GM12878 (cell line): ENCODE measurements at places on chromosomes 16 and 17. TPM values are rescaled to one million over a fixed set of nuclear protein-coding genes. Genes with fewer than 3 reads are reported as not detected.
A peak's percentile ranks its signal among the peaks of the same experiment; 100 is the strongest.

GRCh38 chr16:56298116-56298515 is 106.8 kb downstream of the GNAO1 start:
- H3K36me3 ChIP-seq = no peaks in the 10 kb centered on the region
- no peaks in the 10 kb centered on the region for H3K4me1 ChIP-seq
- H3K27me3 ChIP-seq = no peaks in the 10 kb centered on the region
- H3K27ac ChIP-seq = no peak overlapping the region
- H3K4me3 ChIP-seq = no peak overlapping the region

DNA sequence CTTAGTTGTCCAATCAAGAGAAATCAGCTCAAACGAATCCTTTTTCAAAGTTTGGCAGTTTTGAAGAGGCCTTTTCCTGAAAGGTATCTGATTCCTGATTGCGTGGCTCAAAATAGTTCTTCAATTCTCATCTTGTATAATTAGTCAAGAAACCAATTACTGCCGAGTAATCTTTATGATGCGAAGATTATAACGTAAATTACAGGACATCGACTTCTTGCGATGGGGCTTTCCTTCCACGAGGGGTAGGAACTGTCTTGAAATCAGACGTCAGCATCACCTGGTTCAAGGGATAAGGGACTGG is 644 bp upstream of the ARL2BP start:
- no peaks in the 10 kb centered on the region for H3K27me3 ChIP-seq
- H3K4me1 ChIP-seq = peaks cover 21% of the 10 kb centered on the region
- peaks cover 7% of the 10 kb centered on the region for H3K36me3 ChIP-seq
- H3K27ac ChIP-seq = peak overlapping the region; percentile 75
- DNase-seq = no peak

The IGSF6 gene
- total RNA-seq = 0.85 and 1.2 TPM in 2 replicates

DNA sequence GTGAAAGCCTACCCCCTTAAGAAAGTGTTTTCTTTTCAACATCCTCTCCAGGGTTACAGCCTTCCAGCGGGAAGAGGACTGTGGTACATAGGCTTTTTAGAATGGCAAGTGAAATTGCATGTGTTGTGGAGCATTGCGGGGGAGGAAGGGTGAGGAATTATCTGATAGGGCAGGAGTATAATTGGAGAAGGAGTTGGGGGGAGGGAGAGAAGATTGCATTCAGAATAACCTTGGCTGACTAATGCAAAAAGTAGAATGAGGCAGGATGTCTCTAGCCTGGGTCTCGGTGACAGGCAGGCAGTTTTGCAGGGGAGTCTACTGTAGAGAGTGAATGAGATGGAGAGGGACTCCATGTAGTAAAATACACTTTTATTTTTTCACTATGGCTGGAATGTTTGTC is 2.4 kb upstream of the CDH8 start:
- H3K27me3 ChIP-seq = no peaks in the 10 kb centered on the region
- H3K4me1 ChIP-seq = no peaks in the 10 kb centered on the region
- H3K36me3 ChIP-seq = no peaks in the 10 kb centered on the region
- no peak overlapping the region for H3K4me3 ChIP-seq

DNA sequence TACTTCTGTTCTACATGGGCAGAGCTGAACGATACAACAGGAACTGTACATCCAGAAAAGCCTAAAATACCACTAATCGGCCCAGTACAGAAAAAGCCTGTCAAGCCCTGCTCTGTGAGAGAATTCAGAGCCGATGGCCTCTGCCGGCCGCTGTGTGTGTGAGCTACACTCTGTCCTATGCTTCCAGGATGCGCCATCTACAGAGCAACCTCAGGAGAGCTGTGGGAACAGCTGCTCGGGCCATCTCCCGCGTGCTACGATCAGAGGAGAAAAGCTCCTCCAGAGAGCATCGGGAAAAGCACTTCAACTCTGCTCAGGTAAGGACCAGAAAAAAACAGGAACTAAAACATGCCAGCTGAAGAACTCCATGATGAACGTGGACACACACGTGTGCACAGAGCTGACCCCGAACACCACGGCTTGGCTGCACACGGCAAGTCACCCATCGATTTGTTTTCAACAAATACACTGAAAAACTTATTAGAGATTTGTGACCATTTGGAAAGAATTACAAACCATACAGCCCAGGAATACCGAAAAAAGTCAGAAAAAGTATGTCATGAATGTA is 115.9 kb downstream of the ANKRD11 start:
- no peaks in the 10 kb centered on the region for H3K27me3 ChIP-seq
- H3K27ac ChIP-seq = no peak overlapping the region
- DNase-seq = no peak
- H3K36me3 ChIP-seq = peaks cover 18% of the 10 kb centered on the region

- H3K36me3 ChIP-seq = no peaks in the 10 kb centered on the region
- no peak for DNase-seq
- H3K4me1 ChIP-seq = no peaks in the 10 kb centered on the region
- no peak overlapping the region for H3K27ac ChIP-seq
- no peak overlapping the region for H3K4me3 ChIP-seq
Measured at GRCh38 chr16:29905668-29906067, 5.4 kb downstream of the ASPHD1 start.

- no peak overlapping the region for H3K27ac ChIP-seq
- H3K27me3 ChIP-seq = no peaks in the 10 kb centered on the region
- no peak for DNase-seq
Measured at GRCh38 chr17:43846221-43846712, 709 bp upstream of the CD300LG start.

DNA sequence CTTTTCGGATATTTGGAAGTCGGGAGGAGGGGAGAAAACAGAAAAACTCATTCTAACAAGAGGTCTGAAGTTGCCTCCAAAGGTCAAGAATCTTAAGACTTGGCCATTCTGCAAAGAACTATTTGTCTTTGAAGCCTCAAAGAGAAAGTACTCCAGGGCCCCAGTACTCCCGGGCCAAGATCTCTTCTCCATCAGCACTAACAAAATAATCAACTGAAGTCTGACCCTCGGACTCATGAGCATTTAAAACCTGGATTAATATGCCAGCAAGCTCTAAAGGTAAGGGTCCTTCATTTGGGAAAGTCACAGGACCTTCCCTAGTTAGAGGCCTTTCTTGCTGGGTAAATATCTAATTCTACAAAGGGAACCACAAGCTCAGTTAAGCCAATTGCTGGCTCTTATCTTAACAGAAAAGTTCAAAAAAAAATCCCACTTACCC is 4.5 kb downstream of the AXIN2 start:
- H3K27me3 ChIP-seq = no peaks in the 10 kb centered on the region
- no peak overlapping the region for H3K27ac ChIP-seq
- DNase-seq = no peak
- peak overlapping the region; percentile 49; the same call in 1 of the 2 replicates for H3K4me3 ChIP-seq
- no peaks in the 10 kb centered on the region for H3K36me3 ChIP-seq
- H3K4me1 ChIP-seq = peaks cover 4% of the 10 kb centered on the region; the same call in 1 of the 2 replicates

DNA sequence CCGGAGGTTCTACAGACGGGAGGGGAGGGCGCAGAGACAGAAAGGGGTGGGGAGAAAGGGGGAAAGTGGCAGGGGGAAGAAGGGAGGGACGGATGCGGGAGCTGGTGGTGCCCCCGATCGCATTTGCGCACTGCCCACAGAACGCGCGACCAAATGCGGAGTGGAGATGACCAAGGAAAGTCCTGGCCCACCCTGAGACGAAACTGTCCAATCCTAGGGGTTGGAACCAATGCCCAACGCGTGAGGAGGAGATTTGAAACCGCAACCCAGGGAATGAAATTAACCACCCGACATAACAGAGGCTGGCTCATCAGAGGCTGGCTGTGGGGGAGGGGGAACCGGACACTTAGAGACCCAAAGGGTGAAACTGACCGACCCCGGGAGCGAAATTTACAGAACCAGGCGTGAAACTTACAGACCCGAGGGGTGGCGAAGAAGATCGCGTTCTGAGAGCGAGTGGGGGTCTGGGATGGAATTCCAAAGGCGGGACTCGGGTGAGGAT is 1.4 kb downstream of the HES7 start:
- peaks cover 9% of the 10 kb centered on the region for H3K27me3 ChIP-seq
- no peak for DNase-seq
- peaks cover 41% of the 10 kb centered on the region for H3K4me1 ChIP-seq
- H3K4me3 ChIP-seq = peak overlapping the region; percentile 99

DNA sequence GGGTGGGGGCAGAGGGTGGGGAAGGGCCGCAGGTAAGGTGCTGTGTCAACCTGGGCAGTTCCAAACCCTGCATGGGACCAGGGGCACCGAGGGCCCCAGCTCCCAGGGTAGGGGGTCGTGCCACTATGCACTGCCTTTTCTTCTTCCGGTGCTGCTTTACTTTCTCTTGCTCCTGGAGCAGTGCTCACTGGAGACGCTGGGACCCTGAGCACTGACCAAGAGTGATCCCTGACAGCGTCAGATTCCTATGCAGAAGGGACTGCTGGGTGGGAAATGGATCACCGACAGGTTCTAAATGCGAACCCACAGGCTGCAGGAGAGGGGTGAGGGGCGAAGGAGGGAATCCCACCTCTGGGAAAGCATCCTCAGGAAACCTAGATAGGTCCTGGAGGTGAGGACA is 470.1 kb downstream of the SOX9 start:
- no peak overlapping the region for H3K27ac ChIP-seq
- H3K4me1 ChIP-seq = no peaks in the 10 kb centered on the region
- H3K36me3 ChIP-seq = no peaks in the 10 kb centered on the region
- no peak overlapping the region for H3K4me3 ChIP-seq
- no peaks in the 10 kb centered on the region; the same call in 1 of the 2 replicates for H3K27me3 ChIP-seq

DNA sequence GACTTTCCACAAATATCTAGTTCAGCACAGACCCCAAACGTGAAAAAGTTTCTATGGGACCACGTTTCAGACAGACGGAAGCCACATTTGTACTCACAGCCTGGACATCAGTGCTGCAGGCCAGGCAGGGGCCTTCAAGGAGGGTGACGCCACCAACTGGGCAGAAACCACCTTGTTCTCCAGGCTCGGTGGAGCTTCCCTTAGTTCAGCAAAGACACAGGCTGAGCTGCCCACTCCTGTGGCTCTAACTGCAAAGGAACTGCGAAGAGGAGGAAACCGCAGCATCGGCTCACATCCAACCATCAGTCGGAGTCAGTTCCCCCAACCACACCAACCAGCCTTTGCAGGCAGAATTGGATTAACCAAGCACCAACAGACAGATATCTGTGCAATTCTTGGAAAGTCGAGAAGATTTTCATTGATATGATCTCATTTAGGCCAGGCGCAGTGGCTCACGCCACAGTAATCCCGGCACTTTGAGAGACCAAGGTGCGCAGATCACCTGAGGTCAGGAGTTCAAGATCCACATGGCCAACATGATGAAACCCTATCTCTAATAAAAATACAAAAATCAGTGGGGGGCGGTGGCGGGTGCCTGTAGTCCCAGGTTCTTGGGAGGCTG is 73.3 kb upstream of the CNEP1R1 start:
- H3K4me1 ChIP-seq = no peaks in the 10 kb centered on the region
- no peak for DNase-seq
- no peaks in the 10 kb centered on the region; the same call in 1 of the 2 replicates for H3K27me3 ChIP-seq
- no peak overlapping the region for H3K4me3 ChIP-seq
- no peak overlapping the region for H3K27ac ChIP-seq
- no peaks in the 10 kb centered on the region for H3K36me3 ChIP-seq

DNA sequence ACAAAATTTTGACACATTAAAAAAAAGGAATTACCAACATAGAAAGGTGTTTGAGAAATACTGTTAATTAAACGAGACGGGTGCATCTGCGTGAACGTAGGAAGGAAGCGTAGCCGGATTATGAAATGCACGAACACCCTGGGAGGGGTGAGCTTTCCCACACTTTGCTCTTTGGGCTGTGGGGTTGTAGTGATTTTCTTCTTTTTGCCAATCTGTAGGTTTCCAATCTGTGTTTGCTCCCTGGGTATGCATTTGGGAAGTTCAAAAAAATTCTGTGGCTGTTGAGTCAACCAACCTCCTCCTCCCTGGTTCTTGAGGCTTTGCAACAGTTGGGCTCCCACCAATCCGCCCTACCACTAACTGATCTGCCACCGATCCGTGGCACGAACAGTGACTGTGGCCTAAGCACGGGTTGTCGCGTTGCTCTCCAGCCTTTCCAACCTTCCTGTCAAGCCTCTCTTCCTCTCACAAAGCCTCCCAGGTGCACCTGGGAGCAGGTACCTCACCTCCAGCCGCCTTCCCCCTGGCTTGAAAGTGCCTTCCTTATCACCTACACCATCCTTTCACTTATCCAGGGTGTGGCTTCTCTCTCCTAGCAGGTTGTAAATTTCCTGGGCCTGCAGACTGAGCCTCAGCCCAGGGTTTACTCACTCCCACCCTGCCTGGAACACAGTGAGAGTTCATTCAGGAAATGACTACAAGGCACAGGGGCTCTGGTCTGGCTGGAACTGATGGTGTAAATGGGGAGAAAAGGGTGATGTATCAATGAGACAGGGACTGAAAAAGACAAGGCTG is 16.6 kb downstream of the RTN4RL1 start:
- no peak for DNase-seq
- H3K36me3 ChIP-seq = no peaks in the 10 kb centered on the region
- no peaks in the 10 kb centered on the region for H3K4me1 ChIP-seq
- H3K27me3 ChIP-seq = no peaks in the 10 kb centered on the region; the same call in 1 of the 2 replicates
- H3K4me3 ChIP-seq = no peak overlapping the region
- H3K27ac ChIP-seq = no peak overlapping the region

GRCh38 chr17:50093246-50093645 is 1.9 kb upstream of the PDK2 start:
- peaks cover 17% of the 10 kb centered on the region for H3K4me1 ChIP-seq
- H3K27me3 ChIP-seq = no peaks in the 10 kb centered on the region
- no peaks in the 10 kb centered on the region for H3K36me3 ChIP-seq
- H3K4me3 ChIP-seq = no peak overlapping the region
- DNase-seq = no peak

The MRM1 gene
- 15.8 and 15.9 TPM in 2 replicates for total RNA-seq

- DNase-seq = peak; percentile 32
- H3K36me3 ChIP-seq = no peaks in the 10 kb centered on the region
- H3K4me1 ChIP-seq = peaks cover 30% of the 10 kb centered on the region
- H3K27ac ChIP-seq = peak overlapping the region; percentile 90
- peak overlapping the region; percentile 94 for H3K4me3 ChIP-seq
Measured at GRCh38 chr17:21288571-21289017, 4.1 kb downstream of the MAP2K3 start.

- no peaks in the 10 kb centered on the region for H3K27me3 ChIP-seq
- peak overlapping the region; percentile 61 for H3K27ac ChIP-seq
- no peaks in the 10 kb centered on the region; the same call in 1 of the 2 replicates for H3K36me3 ChIP-seq
- H3K4me3 ChIP-seq = peak overlapping the region; percentile 77
Measured at GRCh38 chr16:19114359-19115147, 789 bp downstream of the ITPRIPL2 start.

The ZACN gene
- 0.49 and 0.53 TPM in 2 replicates for total RNA-seq

GRCh38 chr17:9936095-9936494 is 31.0 kb upstream of the RCVRN start:
- no peaks in the 10 kb centered on the region for H3K27me3 ChIP-seq
- H3K36me3 ChIP-seq = no peaks in the 10 kb centered on the region; the same call in 1 of the 2 replicates
- no peak overlapping the region for H3K4me3 ChIP-seq
- DNase-seq = no peak
- H3K27ac ChIP-seq = no peak overlapping the region

- no peaks in the 10 kb centered on the region for H3K27me3 ChIP-seq
- no peaks in the 10 kb centered on the region for H3K4me1 ChIP-seq
- H3K4me3 ChIP-seq = no peak overlapping the region
- DNase-seq = no peak
- H3K27ac ChIP-seq = no peak overlapping the region
Measured at GRCh38 chr16:79988721-79989220, 388.2 kb upstream of the MAF start.

DNA sequence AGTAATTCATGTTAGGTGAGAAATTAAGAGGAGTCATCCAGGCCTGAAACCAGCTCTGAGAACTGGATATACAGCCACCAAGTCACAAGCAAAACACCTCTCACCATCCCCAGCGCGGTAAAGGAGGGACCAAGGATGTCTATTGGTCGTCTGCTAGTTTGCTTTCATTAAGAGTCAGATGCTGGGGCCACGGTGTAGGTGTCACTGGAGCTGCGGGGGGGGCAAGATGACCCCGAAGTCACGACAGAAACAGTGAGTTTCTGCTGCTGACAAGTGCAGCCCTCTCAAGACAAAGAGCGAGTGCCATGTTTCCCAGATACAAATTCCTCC is 790 bp downstream of the NCBP3 start:
- H3K27ac ChIP-seq = peak overlapping the region; percentile 79
- peaks cover 17% of the 10 kb centered on the region for H3K4me1 ChIP-seq
- no peak for DNase-seq
- H3K27me3 ChIP-seq = no peaks in the 10 kb centered on the region; the same call in 1 of the 2 replicates
